Activated CD8-positive, alpha-beta T cell treated with anti-CD3 and anti-CD28 coated beads for 36 hours (primary cell): ENCODE measurements at places on chromosomes 12 and 14.

DNA sequence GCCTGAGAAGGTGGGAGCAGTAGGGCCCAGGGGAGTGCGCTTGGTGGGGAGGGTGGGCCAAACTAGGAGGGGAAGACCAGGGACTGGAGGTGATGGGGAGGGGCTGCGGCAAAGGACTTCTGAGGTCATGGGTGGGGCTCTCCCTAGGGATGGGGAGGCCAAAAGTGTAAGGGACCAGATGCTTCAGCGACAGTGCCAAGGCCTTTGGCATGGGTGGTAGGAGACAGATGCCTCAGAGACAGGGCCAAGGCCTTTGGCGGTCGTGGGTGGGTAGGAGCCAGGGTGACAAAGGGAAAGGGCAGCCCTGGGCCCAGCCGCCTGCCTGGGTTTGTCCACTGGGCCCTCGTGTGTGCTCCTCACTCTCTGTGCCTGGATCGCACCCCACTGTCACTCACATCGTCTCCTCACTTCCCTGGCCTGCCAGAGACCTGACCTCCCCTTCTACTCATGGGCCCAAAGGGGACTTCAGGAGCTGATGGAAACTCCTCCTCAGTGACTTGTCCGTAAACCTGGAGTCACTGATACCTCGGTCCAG is 13.2 kb upstream of the RABGGTA start:
- no peak for DNase-seq

DNA sequence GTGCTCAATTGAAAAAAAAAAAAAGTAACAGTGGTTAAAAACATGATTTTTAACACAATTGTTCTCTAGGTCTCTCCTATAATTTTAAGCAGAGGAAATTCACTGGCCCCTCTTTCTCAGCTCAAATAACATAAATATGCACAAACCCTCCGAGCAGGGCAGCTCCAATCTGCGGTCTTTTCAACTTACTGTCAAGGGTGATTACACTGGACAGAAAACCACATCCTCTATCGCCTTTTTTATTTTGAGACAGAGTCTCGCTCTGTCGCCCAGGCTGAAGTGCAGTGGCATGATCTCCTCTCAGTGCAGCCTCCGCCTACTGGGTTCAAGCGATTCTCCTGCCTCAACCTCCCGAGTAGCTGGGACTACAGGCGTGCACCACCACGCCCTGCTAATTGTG is 16.5 kb upstream of the GABARAPL1 start:
- DNase-seq = no peak

- no peak for DNase-seq
These were observed 2.7 kb upstream of the CLEC6A start for GRCh38 chr12:8453021-8453513.

- DNase-seq = no peak
These were observed 8.2 kb downstream of the SERPINA6 start for GRCh38 chr14:94314890-94315289.

DNA sequence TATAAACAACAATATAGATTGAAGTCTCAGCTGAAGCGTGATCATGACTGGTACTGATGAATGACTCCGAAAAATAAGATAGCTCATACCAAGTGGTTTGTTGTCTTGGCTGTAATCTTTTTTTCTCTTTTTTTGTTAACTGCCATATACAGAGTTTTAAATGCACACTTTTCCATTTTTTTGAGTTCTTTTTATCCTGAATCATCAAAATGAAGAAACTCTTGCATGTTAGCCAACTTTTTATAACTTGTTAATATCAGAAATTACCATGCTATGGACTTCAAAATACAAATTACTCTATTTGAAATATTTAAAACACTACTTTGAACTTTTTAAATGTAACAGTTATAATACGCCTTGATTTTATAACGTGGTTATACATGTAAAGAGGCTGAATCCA is 10.1 kb upstream of the KCNMB4 start:
- no peak for DNase-seq

DNA sequence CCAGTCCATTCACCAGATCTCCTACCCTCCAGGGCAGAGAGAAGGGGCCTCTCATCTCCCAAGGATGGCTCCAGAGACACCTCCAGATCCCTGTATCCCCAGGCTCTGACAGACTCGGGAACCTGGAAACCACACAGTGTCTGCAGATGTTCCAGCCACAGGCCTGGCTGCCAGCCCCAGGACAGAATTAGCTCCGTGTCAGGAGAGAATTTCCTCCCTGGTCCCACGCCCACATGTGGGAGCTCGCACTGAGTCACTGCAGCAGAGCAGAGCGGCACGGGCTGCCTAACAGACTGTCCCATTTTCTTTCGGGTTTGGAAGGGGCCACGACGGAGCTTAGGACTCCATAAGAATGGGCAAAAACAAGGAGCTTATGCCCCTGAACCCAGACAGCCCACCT is 33.6 kb downstream of the CMKLR1 start:
- peak; percentile 50 for DNase-seq
